ENCODE measurements at places on chromosomes 3 and 15.
A peak's percentile ranks its signal among the peaks of the same experiment; 100 is the strongest.

DNA sequence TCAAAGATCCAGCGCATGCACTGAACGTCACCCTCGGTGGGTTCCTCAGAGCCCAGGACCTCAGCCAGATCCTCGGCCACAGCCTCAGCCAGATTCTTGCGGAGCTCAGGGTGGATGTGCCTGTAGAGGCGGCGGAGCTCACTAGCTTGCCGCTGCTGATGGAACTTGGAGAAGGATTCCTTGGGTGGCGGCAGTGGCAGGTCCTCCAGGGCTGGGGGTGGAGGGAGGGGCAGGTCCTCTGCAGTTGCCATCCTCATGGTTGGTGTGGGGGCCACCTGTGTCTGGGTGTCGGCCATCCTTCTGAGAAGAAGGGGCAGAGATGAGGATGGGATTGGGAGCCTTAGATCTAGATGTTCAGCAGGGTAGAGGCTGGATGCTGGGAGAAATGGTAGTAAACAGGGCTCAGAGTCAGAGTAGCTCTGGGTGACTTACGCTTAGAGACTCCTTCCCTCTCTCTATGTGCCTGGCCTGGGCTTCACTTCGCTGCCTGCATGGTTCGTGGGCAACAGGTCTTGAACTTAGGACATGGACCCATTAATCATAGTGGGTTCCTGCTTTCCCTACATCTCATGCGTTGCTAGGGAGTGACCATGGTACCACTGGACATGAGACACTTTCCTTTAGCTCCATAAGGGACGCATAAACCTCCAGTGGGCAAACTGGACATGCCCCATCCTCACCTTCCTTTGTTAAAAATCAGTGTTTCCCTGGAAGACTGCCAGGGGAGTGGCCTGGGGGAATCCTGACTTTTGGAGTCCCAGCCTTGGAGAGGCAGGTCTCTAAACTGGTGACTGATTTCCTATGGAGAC, 3.0 kb downstream of the XIRP1 start:
- DNase-seq: no peak

- DNase-seq: peak; percentile 5
These were observed 98.8 kb downstream of the FGF7 start for GRCh38 chr15:49521802-49522201.

DNA sequence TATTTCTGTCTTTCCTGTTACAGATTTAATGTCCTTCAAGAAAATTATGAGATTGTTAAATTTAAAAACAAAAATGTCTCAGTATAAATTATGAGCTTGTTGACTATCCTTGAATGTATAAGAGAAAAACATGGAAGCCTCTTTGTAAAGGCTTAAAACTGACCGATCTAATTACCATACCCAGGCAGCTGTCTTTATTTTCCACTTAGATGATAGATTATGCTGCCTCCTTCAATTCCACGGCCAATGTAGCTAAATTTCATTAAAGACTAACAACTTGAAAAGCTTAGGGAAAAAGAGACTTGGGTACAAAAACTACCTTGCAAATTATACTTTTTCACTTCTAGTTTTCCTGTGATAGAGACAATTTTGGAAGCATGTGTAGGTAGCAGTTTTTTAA, 88.3 kb downstream of the ATP10A start:
- no peak for DNase-seq

- no peak for DNase-seq
These were observed 185.8 kb upstream of the UBE3A start for GRCh38 chr15:25624504-25625177.

- no peak for DNase-seq
These were observed 83.7 kb downstream of the CMSS1 start for GRCh38 chr3:99901200-99901926.

DNA sequence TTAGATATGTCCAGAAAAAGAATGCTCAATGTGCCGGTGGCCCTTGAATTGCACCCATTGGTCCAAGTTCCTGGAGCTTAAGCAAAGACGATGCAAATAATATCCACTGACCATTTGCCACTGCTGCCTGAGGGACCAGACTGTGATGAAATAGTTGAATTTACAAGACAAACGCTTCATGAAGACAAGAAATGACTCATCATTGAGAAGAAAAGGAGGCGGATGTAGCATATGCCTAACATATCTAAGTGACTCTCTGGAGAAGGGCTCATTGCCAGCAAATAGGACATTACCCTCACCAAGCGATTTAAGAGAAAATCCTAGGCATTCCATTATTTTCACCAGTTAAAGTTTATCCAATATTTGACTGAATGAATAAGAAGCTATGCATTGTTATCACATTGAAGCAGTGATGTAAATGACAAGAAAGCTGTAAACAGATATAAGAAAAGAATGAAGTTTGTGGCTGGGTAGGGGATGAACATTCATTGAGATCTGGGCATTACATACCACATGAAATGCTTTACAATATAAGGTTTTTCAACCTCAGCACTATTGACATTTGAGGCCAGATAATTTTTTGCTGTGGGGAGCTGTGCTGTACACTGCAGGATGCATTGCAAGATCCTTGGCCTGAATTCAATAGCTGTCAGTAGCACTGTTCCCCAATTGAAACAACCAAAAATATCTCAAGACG, 48.9 kb upstream of the CPNE4 start:
- no peak for DNase-seq

DNA sequence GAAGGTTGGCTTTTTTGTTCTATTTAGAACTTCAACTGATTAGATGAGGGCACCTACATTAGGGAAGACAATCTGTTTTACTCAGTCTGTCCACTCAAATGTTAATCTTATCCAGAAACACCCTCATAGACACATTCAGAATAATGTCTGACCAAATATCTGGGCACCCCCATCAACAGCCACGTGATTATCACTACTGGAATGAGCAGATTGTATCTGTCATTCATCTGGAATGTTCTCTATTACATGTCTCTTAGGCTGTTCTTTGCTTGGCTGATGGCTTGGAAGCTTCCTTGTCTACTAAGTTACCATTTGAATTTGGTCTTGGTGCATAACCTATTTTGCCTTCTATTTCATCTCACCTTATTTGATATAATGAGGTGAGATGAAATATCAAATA, 15.7 kb upstream of the LRRC58 start:
- no peak for DNase-seq

- DNase-seq: no peak
These were observed 9.0 kb downstream of the ACKR4 start for GRCh38 chr3:132606085-132606484.

DNA sequence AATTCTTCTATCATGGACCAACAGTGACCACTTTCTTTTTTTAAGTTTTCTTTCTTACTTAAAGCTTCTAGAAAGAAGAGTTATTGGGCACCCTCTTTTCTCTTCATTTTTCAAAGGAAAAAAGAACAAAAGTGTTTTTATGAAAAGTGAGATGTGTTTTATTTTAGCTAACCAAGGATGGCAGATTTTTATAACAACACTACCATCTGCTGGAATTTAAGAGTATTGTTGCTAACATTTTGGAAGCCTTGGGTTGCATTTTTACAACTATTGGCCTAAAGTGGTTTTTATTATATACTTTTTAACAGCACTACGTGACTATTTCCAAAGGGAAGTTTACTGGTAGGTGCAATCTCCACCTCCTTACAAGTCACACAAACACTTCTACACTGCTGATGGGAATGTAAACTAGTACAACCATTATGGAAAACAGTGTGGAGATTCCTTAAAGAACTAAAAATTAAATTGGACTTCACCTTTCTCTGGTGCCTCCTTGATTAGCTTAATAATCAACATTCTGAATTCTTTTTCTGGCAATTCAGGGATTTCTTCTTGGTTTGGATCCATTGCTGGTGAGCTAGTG, 237.7 kb upstream of the AGTR1 start:
- DNase-seq: peak; percentile 28

- DNase-seq: no peak
These were observed 34.7 kb downstream of the GRAMD1C start for GRCh38 chr3:113873293-113873692.

DNA sequence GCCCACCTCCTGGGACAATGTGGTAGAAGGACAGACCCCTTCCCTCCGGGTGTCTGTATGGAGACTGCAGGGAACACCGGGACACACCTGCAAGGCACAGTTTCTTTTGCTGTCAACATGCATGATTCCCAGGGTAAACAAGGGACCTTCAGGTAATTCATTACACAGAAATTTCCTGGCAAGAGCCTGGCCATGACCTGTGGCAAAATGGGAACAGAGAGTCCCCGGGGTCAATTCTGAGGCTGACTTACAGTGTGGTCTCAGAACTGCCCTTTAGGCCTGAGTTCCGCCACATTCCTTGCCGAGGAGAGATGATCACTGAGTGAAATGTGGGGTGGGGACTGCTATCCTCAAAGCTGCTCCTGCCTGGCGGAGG, 6.3 kb downstream of the STARD5 start:
- no peak for DNase-seq

GRCh38 chr3:128383316-128384235, 83.1 kb downstream of the DNAJB8 start:
- peak; percentile 87 for DNase-seq

DNA sequence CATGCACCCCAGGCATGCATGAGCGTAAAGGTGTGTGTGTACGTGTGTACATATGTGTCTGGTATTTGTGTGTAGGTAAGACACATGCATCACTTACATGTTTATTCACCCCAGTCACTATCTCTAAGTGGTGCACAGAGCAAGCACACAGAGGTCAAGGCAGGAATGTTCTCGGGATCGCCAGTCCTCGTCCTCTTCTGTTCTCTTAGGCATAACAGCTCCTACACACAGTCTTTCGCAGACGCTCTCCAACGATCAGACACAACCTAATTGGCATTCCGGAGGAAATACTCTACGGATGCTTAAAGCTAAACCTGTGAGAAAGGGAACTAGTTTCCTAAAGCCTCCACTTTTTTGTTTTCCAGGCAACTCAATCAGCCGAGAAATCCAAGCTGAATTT, 95.9 kb downstream of the ADAMTS17 start:
- no peak for DNase-seq

- DNase-seq: no peak
These were observed 378.0 kb downstream of the LSAMP start for GRCh38 chr3:116067326-116067725.

GRCh38 chr15:25239471-25240345, 199.1 kb downstream of the UBE3A start:
- DNase-seq: no peak

GRCh38 chr3:173066044-173067004, 74.7 kb downstream of the SPATA16 start:
- peak; percentile 84 for DNase-seq

DNA sequence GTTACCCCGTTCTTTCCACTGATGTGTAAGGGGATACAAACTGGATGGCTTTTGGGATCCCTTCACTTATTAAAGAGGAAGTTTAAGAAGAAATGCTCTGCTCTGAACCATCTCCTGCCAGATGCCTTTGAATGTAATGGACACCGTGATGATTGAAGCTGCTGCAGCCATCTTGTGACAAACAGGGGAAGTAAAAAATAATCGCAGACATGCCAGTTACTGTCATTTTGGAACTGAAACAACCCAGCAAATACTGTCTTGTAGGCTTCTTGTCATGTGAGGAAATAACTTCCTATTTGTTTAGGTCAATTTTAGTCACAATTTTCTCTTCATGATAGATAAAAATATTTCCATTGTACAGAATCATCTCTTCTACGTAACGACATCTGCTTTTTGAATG, 224.0 kb downstream of the CHL1 start:
- DNase-seq: no peak

GRCh38 chr3:71857956-71858355, 73.0 kb upstream of the PROK2 start:
- DNase-seq: no peak

DNA sequence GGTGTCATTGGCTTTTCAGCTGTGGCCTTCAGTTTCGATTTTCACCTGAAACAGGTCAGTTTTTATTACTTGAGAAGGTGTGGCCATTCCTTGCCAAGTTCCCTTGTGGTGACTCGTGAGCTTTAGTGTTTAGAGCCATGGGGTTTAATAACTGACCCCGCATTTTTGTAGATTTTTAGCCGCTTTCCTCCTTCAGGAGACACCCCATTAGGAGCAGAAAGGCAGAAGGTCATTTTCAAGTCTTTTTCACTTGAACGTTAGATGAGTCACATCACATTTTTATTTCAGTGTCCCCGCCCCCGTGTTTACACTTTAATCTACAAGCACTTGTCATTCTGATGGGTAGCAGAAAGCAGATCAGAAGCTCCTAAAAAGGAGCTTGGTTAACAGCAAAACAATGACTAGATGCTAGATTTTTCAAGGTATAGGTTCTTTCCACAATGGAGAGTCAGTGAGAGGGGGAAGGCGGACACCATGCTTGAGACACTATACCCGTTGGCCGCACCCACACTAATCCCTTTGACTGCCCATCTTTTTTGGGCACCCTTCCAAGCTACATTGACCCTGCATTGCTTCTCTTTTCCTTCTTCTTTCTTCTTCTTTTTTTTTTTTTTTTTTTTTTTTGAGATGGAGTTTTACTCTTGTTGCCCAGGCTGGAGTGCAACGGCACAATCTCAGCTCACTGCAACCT, 132.7 kb downstream of the GHSR start:
- no peak for DNase-seq

GRCh38 chr3:104901396-104901795, 465.3 kb upstream of the ALCAM start:
- DNase-seq: no peak

DNA sequence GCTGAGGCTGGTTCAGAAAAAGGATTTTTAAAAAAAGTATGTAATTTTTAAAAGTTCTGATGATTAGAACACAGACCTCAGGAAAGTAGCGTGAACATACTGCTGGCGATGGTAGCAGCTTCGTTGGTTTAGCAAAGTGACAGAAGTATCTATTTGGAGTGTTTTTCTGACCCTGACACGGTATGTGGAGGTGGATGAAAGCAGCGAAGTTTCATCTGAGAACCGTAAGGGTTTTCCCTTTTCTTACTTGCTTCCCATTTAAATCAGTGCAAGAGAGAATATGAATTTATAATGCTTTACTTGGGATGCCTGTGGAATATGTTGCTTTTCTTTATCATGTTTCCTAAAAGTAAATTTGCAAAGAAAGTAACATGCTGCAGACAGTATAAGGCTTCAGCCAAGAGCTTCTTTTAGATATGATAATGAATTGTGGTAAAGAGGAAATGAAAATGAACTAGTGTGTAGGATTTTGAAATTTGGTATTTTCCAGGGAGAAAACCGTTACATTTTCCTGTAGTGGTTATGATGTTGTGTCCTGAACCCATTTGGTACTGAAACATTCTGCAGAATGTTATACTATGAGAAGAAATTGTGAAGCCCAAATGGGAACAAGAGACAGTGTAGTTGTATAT, 3.9 kb downstream of the CHST2 start:
- DNase-seq: no peak

DNA sequence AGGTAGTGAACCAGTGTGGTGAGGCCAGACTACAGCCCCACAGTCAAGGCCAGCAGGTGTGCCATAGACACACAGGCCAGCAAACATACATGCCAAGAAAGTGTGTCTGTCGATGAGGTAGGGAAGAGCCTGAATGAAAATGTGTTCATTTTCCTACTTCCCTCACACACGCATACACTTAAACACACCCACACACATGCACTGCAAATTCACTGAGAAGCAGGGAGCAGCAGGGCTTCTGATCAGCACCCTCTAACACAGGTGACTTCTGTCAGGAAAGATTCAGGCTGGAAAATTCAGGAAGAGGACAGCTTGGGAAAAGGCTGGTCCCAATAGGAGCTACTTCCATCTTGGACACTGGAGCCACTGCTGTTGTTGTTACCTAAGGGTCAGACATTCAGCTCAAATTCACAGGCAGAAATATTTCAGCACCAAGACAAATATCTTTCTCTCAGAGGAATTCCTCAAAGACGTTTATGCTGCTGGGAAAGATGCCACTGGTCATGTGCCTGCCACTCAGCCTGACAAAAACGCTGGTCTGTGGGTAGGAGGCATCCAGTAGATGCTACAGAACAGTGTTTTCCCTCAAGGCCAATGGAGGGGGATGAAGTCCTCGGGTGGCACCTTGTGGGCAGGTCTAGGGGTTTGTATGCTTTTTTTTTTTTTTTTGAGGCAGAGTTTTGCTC, 40.9 kb upstream of the LARS2 start:
- no peak for DNase-seq

GRCh38 chr3:17913359-17913758, 170.9 kb upstream of the TBC1D5 start:
- no peak for DNase-seq
